ENCODE measurements at places on chromosomes 12 and 14. TPM values are rescaled to one million over a fixed set of nuclear protein-coding genes. Genes with fewer than 3 reads are reported as not detected.

GLT8D2 gene
- total RNA-seq: 0.20 TPM

ZBTB1 gene
- total RNA-seq: 24.2 TPM

TEAD4 gene
- 46.1 TPM for total RNA-seq

PEX5 gene
- 22.6 TPM for total RNA-seq

LMNTD1 gene
- not detected for total RNA-seq

RILPL1 gene
- 13.3 TPM for total RNA-seq

RIMBP2 gene
- 0.08 TPM for total RNA-seq

TMEM121 gene
- 8.0 TPM for total RNA-seq

MMP17 gene
- 11.0 TPM for total RNA-seq

NELL2 gene
- not detected for total RNA-seq

FGD6 gene
- total RNA-seq: 13.6 TPM

PLEKHG7 gene
- total RNA-seq: not detected

CISTR gene
- total RNA-seq: not detected

DGLUCY gene
- 19.5 TPM for total RNA-seq

GLS2 gene
- total RNA-seq: 0.20 TPM

BDKRB2 gene
- 1.1 TPM for total RNA-seq

AQP5 gene
- not detected for total RNA-seq

MLEC gene
- total RNA-seq: 115 TPM

PLCZ1 gene
- total RNA-seq: not detected

KRT3 gene
- 0.03 TPM for total RNA-seq

GLIPR1L2 gene
- total RNA-seq: 0.13 TPM

CCDC177 gene
- total RNA-seq: 0.05 TPM
